ENCODE measurements at places on chromosomes 16 and 17.

DNA sequence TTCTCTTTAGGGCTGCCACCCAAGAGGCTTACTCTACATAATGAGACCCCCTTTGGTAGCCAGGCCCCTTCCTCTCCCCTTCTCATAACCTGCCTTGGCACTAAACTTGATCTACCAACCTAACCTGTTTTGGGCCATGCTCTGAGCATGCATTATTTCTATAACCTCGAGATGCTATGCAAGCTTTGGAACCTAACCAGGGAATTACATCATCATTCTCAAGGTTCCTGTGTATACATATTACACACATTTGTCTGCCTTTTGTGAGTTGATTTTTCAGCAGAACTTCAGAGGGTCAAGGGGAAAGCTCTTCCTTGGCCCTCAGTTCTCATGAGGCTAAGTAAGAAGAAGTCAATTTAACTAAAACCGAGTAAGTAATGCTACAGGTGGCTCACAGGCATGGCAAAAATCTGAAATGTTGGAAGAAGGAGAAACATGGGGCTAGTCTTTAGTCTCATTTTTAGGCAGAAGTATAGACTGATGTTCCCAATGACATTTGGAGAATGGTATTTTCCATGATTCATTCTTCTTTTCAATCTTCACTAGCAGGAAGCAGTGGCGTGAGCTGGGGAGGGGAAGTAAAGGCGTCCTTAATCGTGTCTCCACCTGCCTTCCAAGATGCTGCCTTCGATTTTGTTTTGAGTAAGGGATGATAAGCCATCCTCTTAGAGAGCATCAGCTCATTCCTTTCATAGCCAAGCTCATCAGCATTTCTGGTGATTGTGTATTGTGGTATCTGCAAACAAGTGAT lies 308.4 kb downstream of the ABCC12 start:
- no peak for DNase-seq

- no peak for DNase-seq
Measured at GRCh38 chr17:50279181-50279526, 4.9 kb downstream of the TMEM92 start.

GRCh38 chr16:53511403-53512280 lies 8.6 kb upstream of the AKTIP start:
- no peak for DNase-seq

GRCh38 chr16:72430121-72430520 lies 258.2 kb upstream of the PMFBP1 start:
- no peak for DNase-seq

DNA sequence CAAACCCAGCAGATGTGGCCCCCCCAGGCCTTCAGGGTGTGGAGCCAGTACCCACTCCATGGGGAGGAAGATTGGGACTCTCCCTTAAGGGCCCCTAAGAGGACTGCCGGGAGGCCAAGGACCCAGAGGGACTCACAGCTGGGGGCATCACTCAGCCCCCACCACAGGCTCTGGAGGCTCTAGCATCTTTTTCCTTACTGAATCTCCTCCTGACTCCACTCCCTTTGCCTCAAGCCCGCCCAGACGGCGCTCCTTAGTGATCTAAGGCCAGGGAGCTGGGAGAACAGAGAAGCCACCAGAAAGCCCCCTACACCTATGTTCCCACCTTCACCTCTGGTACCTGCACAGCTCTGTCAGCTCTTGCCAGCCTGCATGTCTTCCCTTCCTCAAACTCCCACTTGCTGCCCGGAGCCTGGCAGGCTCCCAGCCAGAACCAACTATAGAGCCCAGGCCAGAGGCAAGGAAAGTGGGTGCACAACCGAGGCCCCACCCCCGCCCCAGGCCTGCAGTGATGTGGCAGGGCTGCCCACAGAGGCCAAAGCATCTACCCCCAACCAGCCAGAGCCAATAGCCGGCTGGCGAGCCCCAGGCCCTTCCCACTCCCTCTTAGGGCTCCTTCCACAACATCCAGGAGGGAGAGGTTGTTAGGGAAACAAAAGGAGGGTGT lies 22.3 kb upstream of the MPO start:
- no peak for DNase-seq

DNA sequence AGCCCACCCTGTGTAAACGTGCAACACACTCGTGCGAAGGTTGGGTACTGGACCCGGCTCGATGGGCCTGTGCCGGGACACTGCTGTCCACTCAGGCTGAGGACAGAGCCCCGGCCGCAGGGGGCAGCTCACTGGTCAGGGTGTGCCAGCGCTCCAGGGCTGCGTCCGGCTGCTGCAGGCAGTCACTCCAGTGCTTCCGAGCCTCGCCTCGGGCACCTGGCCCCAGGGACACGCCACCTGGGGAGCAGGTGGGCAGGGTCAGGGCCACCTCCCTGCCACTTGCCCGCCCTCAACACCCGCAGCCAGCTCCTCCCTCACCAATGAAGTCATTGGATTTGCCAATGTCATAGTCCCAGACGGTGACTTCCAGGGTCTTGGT lies 4.7 kb downstream of the DOC2A start:
- no peak for DNase-seq

- DNase-seq: no peak
Measured at GRCh38 chr16:46743232-46743719, 4.9 kb downstream of the MYLK3 start.

DNA sequence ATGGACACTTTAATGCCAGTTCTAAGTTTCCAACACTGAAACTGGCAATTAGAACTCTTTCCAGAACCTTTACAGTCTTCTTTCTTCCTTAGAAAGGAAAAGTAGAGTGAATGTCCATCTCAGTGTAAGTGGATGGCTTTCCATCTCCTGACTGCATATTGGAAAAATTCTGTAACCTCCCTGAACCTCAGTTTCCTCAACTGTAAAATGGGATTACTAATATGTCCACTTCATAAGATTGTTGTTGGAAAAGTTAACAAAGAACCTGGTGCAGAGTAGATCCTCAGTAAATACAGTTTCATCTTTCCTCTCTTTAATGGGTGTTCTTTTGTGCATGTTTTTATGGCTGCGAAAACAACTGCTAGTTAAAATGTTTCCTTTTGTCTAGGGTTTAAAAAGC lies 2.6 kb downstream of the TMEM98 start:
- no peak for DNase-seq

GRCh38 chr17:78618264-78619066 lies 41.3 kb upstream of the DNAH17 start:
- no peak for DNase-seq

DNA sequence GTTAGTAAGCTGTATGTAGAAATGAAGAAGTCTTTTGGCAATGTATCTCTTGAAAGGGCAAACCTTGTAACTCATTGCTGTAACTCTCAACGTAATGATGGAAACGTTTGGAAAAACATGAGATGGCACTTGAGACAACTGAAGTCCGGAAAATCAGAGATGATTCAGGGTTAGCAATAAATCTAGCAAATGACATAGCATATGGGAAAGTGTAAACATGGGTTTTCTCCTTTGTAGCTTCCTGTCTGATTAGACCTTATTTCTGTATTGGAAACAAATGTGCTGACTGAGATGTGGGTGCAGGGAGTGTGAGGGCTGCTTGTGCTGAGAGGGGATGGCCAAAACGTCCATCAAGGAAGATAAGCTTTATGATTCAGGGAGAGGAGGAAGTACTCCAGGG lies 110.7 kb upstream of the FAM20A start:
- no peak for DNase-seq
